CD4-positive, alpha-beta T cell treated with Interleukin-10 for 1 hour (primary cell): ENCODE measurements at places on chromosomes 7 and 10.
A peak's percentile ranks its signal among the peaks of the same experiment; 100 is the strongest.

DNA sequence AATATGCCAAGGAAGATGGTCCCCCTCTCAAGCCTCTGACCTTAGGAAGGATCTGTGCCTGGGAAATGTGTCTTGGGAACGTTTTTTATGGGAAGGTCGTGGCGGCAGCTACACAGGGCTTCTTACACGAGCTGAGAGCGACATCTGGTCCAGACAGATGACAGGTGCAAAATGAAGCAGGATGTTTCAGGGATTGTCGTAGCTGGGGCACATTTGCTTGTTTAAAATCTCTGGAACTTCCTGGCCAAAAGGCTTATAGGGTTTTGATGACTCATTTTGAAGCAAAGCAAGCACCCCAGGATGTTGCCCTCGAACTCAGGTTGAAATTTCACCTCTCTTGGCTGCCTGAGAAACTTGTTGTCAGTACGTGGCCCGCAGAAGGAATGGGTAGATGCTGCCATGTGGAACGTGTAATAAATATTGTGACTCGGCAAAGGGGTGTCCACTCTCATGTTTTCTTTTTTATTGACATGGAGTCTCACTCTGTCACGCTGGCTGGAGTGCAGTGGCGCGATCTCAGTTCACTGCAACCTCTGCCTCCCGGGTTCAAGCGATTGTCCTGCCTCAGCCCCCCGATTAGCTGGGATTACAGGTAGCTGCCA is 117.5 kb downstream of the CAMK1D start:
- DNase-seq: no peak

DNA sequence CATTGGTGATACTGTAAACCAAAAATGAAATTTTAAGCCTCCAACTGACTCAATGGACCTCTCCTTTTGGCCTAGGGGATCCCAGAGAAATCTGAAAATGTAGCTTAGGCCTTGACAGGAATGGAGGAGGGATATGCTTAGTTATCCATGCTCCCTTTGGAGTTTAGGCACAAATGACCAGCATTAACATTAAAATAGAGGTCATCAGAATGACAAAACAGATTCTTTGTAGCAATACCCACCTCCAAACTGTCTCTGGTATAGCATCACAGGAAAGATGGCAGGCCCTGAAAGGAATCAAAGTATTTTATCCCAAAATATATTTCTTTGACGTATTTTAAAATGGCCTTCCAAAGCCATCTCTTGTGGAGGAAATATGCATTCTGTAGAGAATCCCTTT is 39.1 kb upstream of the LRRN3 start:
- DNase-seq: no peak

DNA sequence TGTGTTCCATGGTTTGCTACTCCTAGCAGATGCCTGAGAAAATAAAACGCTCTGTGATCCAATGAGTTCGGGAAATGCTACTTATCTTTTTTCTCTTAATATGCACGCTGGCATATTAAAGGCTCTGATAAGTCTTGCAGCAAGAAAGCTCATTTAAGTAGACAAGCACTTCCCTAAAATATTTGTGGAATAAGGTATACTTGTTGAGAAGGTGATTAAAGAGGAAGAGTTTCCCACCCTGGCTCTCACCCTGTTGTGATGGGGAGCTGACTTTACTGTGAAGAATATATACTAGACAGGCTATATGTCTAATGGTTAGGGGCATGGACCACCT is 279.4 kb downstream of the RPS24 start:
- DNase-seq: no peak

GRCh38 chr7:150375662-150376521 is 3.2 kb upstream of the ZNF775 start:
- peak; percentile 34 for DNase-seq

DNA sequence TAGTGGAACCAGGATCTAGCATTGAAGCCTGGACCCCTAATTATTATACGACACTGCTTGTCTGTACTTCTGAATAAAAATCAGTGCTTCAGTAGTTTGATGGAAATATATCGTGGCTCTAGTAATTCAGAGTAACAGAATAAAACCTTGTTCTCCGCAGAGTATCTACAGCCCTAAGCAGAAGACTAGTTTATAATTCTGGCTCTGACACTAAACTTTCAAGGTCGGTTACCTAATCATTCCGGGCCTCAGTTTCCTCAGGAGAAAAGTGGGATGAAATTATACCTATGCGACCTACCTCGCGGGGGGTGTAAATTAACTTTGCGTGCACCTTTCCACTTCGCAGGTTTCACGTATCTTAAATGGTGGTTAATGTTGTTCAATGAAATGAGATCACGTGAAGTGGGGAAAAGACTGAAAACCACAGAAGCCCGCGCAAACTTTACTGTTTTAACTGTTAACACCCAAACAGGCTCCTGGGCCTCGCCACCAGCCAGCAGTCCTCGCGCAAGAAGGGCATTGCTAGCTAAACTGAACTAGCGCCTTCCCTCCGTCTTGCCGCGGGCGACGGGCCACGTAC is 615 bp downstream of the THAP5 start:
- peak; percentile 9 for DNase-seq

DNA sequence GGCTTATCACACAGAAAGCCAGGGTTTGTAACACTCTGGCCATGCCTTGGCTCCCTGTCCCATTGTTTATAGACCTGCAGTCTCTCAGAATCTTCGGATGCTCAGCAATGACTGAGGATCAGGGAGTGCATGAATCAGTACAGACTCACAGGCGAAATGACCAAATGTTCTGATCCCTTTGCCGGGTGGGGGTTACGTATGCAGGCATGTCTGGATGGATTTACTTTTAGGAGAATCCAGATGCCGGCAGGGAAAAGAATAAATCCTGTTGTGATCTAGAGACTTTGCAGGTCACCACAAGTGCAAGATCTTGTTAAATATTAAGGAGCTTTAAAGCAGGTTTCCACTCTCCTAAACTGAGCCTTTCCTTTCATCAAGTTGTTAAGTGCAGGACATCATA is 149.5 kb downstream of the SFMBT2 start:
- DNase-seq: no peak

- peak; percentile 77 for DNase-seq
Observed at GRCh38 chr7:73718905-73719805, at the start of gene STX1A. STX1A (minus strand) TSS chr7:73719669; CDS start chr7:73719631, 38 bp downstream.

DNA sequence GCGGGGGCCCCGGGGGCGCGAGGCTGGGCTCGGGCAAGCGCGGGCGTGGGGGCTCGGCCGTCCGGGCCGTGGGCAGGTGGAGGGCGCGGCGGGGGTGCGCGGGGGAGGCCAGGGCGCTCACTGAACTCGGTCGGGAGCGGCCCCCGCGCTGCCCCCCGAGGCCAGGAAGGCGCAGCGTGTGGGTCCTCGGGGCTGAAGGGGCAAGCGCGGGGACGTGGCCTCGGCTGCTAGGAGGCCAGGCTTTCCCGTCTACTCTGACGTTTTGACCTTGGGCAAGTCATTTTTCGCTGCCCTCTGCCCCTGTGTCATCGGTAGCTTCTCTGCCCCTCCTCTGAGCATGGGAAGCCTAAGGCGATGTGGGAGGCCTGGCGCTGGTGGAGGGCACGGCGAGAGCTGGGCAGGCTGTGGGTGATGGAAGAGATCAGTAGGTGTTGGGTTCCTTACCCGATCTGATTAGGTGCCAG is 441 bp downstream of the FBH1 start:
- DNase-seq: peak; percentile 17

GRCh38 chr7:150801946-150802771 is 1.6 kb downstream of the TMEM176A start:
- no peak for DNase-seq

DNA sequence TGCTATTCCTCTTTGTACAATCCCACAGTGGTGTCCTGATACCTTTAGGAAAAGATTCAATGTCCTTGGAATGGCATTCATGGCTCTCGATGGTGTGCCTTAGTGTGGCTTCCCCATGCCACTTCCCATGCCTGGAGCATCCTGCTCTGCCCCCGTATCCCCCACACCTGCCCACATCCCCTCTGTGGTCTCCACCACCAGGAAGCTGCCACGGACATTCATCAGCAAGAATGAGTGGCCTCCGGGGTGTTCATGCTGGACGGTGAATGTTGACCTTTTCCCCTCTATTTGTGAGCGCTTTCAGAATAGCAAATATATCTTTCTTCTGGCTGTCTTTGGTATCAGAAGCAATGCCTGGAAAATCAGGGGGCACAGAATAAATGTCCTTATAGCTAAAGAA is 262.0 kb upstream of the NRP1 start:
- no peak for DNase-seq

DNA sequence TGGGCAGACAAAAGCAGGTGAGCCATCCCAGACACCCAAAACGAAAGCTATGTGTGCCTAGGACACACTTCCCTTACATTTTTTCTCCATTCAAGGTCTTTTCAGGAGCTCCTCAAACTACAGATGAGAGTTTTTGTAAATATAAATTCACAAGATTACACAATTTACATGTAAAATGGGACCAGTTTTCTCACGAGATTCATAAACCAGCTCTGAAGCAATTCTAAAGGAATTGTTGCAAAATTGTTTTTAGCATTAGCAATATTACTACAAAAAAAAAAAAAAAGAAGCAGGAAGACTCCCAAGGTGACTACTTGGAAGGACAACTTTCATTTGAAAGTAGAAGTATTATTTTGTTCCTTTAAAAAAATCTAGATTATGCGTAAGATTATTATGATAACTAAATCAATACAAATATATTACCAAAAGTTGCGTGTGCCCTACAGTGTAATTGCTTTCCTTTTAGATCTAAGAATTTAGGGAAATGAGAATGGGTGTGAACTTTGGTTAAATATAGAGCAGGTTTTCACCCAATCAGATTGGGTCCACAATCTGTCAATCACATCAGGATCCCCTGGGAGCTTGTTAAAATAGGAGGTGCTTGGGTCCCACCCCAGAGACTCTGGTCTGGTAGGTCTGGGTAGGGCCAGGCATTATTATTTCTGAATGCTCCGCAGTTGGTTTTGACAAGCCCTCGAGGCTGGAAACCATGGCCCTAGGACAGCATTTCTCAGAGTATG is 72.2 kb downstream of the TBXAS1 start:
- peak; percentile 13 for DNase-seq

GRCh38 chr7:155371884-155372781 is 74.5 kb downstream of the INSIG1 start:
- no peak for DNase-seq

- no peak for DNase-seq
Observed at GRCh38 chr7:102468478-102469350, 3.9 kb downstream of the LRWD1 start.
